ENCODE measurements at places on chromosomes 1 and 21.
A peak's percentile ranks its signal among the peaks of the same experiment; 100 is the strongest.

DNA sequence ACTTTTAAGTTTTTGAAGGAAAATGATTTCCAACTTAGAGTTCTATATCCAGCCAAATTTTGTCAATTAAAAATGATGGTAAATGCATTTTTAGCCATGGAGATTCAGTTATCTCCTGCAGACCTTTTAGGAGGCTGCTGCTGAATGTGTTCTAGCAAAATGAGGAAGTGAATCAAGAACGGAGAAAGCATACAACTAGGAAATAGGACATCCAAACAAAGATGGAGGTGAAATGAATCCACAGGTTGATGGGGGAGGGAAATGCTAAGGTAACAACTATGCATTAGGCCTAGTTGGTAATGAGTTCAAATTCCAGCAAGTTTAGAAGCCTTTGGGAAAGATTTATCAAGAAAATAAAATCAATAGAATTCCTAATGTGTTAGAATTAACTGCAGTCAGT, 80.5 kb downstream of the FNBP1L start:
- no peak for DNase-seq

- DNase-seq, result peak; percentile 78
These were observed 6.7 kb upstream of the WASF2 start for GRCh38 chr1:27496604-27497155.

DNA sequence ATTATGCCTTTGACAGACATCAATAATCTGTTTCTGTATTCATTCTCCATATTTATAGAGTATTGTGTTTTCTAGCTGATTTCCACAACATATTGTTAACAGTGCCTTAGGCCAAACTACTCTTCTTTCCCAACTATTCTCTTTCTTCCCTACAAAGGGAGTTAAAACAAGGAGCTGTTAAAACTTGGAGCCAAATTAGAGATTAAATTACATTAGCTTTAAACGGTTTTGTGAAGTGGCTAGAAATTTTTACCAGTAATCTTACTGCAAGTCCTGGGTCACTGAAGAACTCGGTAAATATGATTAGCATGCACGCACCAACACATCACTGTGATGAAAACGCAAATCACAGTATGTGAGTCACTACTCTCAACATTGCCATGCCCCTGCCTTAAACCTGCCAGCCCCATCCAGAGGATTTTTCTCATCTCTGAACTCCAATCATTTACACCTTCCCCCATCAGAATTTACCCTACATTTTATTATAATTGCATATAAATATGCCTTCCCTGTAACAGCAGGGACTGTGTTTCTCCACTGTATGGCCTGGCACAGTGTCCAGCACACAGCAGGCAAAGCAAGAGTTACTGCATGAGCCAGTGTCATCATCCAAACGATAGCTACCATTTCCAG, 1.5 kb upstream of the PRDX6 start:
- no peak for DNase-seq

GRCh38 chr1:237852342-237852741, 38.4 kb downstream of the ZP4 start:
- DNase-seq, result no peak

DNA sequence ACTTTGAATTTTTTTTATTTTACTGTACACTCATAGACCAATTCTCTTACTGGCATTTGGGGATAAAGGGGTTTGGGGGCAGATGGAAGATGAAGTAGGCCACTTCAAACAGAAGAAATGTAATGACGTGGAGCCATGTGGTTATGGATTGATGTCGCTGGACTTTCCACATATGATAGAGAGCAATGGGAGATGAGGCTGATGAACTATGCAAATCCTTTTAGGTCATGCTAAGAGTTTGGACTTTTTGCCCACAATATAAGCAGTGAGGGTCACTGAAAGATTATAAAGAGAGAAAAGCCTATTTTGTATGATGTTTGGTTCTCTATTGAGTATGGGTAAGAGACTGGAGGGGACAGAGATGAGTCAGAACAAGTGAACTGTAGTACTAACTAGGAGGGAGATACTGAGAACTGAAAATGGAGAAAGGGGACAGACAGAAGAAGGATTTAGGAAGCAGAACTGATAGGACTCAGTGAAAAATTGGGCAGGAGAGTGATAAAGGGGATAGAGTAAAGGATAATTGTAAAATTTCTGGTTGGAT, 9.2 kb downstream of the C1orf21 start:
- no peak for DNase-seq

DNA sequence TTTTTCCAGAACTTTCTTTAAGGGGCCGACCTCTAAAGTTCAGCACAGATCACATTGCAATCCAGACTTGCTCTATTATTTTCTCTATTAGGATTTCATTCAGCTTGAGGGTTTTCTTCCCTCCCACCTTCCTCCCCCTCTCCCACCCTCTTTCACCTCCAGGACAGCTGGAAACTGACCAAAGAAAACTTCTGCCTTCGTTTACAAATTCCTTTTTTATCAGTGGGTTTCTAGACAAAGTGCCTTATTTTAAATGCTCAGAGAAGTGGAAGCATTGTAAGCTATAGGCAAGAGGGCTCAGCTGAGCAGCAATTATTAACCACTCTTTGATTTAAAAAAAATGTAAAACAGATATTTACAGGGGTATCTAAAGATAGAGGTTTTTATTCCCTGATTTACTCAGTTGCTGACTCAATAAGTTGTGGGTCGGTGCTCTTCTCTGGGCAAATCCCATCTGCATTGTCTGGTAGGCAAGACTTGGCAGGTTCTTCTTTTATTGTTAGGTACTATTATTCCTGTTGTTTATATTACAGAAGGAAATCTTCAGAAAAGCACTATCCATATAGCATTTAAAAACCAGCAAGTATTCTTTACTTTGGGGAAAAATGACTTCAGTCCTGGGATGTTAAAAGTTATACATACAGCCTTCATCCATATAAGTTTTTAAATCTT, 277.0 kb upstream of the C1orf105 start:
- DNase-seq, result no peak

Data from iPS DF 6.9 (cell line).